ENCODE measurements at places on chromosomes 3 and 15.

- no peak for DNase-seq
Observed at GRCh38 chr3:122001892-122002291, 20.2 kb downstream of the ILDR1 start.

DNA sequence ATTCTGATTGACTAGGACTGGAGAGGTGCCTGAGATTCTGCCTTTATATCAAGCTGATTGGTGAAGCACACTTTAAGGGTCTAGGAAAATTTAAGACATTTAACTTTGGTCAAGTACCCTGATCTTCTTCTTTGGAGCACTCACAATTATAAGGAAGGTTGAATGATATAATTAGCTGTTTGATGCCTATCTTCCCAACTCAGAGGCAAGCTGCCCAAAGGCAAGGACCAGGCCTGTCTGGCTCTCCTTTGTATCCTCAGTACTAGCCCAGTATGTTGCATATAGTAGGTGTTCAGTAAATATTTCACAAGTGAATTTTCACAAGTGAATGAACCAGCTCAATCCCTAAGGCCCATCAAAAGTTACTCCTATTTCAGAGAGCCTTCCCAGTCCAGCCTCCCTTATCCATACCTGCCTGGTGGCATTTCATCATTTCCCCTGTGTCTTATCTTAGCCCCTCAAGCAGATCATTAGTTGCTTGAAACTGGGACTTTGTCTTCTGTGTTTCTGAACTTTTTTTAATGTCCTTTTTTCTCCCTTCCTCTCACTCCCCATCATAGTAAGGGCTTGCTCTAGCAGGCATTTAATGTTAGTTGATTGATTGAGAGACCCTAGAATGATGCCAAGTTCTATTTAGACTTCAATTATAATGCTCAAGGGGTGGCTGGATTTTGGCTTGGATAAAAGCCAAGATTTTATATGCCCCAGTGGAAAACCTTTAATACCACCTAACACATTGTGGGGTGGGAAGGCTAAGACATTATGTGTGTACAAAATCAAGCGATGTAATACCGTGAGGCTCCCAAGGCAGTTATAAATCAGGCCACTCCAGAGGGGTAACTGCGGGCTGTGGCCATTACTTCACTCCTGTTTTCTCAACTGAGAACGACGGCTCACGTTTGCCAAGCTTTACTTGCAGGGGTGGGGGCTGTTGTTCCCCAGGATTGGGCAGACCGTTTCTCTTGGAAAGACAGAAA lies 43.2 kb upstream of the BOC start:
- no peak for DNase-seq

- DNase-seq, result no peak
Observed at GRCh38 chr3:100850701-100851100, 141.4 kb downstream of the TFG start.

GRCh38 chr15:84911879-84912660 lies 27.6 kb downstream of the SLC28A1 start:
- no peak for DNase-seq

GRCh38 chr3:188417766-188418165 lies 263.8 kb downstream of the LPP start:
- no peak for DNase-seq

GRCh38 chr15:27039152-27039551 lies 68.2 kb downstream of the GABRG3 start:
- no peak for DNase-seq

DNA sequence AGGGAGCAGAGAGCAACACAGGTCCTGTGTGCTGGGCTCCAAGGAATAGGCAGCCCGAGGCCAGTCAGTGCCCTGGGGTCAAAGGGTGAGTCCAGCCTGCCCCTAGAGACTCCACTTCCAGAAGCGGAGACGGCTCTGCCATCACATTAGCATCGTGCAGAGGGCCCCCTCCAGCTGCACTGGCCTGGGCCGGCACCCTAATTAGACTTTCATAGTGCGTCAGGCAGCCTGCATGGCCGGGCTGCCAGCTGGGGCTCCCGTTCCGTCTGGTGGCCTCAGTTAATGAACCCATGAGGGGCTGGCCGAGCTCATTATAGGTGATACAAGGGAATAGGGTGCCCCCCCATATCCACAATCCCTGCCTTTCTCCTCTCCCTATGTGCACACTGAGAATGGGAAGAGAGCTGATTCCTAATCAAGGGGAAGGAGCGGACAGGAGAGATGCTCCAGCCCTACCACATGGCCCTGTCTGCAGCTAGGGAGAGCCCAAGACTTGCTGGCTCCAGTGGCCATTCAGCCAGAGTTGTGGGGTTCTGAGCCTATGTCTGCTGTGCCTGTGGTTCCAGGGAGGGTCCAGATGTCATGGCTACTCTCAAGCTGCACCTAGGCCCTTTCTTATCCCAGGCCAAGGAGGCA lies 128.0 kb downstream of the SRGAP3 start:
- DNase-seq, result no peak

- DNase-seq, result no peak
Observed at GRCh38 chr15:93020976-93021772, 67.8 kb downstream of the RGMA start.

DNA sequence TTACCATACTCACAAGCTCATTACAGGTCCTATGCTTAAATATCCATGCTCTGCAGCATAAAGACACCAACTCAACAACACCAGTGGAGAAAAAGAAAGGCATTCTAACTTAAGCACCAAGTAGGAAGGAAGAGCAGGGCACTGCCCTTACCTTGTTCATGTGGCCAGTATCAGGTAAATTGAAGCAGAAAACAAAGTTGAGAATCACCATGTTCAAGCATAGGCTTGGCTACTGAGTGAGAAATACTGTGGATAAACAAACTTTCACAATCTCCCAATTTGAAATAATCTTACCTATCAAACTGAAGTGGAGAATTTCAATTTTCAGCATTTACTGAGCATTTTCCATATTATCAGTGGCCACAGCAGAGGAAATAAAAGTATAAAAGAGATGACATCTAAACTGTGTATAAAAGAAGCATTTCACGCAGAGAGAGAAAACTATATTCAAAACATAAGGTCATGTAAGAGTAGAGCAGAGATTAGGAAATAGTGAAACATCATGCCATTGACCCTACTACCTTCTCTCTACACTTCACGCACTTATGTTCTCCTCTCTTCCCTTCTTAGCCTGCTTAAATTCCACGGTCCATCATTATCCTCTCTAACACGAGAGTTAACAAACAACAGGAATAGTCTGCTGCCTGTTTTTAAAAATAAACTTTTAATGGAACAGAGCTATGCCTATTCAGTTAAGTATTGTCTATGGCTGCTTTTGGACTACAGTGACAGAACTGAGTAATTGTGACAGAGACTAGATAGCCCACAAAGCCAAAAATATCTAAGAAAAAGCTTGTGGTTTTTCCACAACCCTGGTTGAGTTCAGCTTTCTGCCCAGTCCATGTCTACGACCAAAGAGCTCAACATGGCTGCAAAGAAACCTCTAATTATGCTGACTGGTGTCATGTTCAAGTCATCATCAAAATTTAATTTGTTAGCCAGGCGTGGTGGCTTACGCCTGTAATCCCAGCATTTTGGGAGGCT lies 142.5 kb downstream of the NR1I2 start:
- DNase-seq, result no peak

- DNase-seq, result no peak
Observed at GRCh38 chr3:43285644-43286043, 696 bp upstream of the SNRK start.

GRCh38 chr3:108251265-108251664 lies 29.0 kb upstream of the IFT57 start:
- DNase-seq, result no peak

DNA sequence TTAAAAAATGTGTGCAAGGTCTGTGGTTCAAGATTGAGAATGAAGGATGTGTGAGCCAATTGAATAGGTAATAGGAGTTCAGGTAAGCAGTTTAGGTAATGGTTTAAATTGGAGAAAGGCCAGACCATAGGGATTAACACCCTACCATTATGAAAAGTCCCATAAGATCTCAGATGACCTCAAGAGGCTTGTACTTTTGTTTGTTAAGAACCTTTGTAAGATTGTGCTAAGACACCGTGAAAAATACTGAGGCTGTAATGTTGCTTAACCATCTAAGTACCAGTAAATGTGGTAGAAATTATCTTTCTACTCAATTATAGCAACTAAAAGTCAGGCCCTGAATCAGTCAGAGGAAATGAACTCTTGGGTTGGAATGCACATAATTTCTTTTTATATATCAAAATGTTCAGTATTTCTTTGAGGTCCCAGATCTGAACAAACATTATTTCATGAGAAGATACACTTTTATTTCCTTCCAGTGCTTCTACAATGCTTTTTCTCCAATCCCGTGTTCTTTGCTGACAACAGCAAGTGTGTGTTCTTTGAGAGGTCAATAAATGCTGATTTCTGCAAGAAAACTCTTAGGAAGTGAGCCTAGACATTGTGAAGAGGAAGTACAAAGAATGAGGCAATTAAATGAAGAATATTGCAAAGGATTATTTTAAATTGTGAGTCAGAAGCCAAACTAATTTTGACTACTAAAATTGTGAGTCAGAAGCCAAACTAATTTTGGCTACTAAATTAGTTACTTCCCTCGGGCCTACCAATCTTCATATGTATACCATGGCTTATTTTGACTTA lies 66.4 kb downstream of the TCF12 start:
- DNase-seq, result no peak

DNA sequence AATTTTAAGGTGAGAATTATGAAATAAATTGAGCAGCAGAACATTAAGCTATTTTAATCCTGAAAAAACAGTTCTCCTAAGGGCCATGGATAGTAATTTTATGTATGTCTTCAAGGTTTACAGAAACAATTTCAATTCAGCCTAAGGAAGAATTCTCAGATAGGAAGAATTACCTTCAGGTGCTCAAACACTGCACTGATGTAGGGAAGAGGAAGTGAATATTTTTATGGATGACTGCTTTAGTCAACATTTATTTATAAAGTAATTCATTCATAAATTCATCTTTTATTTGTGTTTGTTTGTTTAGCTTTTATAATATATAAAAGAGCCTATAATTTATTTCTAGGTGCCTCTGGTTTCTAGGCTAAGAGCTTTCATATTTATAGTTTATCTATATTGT lies 620.7 kb downstream of the NAALADL2 start:
- no peak for DNase-seq

DNA sequence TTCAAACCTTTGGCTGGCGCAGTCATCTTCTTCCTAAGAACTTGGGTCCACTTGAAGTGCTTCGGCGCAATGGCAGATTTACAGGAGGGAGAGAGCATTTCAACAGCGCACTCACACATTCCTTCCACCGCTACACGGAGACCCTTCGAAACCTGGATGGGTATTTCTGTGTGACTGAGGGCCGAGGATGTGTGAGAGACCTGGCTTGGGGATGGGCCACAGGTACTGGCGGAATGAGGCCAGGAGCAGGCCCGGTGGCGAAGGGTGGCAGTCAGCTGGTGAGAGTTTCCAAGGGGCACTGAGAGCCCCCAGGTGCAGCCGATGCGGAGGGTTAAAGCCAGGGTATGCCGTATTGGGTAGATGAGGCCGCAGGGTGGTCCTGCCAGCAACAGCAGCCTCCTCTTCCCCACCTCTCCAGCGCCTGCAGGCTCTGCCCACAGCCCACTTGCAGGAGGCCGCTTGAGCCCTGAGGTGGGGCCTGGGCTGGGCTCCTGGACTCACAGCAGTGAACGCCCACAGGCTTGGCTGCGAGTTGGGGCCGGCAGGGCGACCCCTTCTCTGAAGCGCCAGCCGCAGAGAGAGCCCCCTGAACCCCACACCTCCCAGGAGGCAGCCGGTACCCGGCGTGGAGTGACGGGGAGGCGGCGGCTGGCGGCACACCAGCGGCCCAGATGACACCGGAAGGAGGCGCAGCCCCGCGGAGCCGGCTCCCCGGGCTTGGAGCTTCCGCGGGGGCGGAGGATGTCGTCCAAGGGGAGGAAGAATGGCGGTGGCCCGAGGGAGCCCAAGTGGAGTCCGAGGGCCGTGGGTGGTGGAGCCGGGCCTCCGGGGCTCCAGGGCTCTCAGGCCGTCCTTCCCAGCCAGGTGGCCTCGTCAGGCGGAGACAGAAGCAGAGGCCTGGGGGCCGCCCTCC lies 166.5 kb downstream of the NSMCE3 start:
- no peak for DNase-seq

GRCh38 chr15:92901072-92901761 lies 1.1 kb downstream of the CHD2 start:
- DNase-seq, result no peak

DNA sequence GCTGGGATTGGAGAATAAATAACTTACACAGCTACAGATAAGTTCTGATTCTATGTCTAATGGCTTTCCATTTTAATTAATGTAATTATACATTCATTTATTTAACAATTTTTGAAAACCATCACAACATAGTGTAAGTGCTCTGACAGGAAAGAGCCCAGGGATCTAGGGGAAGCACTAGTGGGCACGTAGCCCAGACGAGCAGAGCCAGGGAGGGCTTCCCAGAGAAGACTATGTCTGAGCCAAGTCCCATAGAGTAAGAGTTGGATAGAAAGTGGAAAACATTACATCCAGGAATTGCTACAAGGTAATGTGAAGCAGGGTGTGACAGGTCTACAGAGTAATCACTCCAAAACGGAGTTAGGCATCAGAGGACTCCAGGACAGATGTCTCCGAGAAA lies 2.9 kb upstream of the HGD start:
- no peak for DNase-seq

GRCh38 chr3:108677811-108678210 lies 79.4 kb downstream of the RETNLB start:
- DNase-seq, result no peak

DNA sequence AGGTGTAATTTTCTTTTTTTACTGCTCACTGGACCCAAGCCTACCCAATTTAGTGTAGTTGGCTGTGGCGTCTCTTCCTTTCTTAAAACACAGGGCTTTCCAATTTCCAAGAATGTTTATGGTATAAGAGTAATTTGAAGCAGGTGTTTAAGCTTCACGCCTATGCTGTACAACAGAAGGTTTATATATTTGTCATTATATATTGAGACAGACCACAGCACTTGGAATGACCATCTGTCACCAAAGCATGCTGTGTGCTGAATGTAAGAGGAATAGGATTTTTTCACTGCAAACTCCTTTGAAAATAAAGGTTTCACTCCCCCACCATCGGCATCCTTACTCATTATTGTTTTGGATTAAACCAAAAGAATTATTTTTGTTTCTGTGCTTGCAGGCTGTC lies 325.7 kb downstream of the OTOL1 start:
- DNase-seq, result no peak
